ENCODE measurements at places on chromosomes 5 and 9.
A peak's percentile ranks its signal among the peaks of the same experiment; 100 is the strongest.

- no peak for DNase-seq
Measured at GRCh38 chr5:151779531-151780125, 7.9 kb downstream of the G3BP1 start.

DNA sequence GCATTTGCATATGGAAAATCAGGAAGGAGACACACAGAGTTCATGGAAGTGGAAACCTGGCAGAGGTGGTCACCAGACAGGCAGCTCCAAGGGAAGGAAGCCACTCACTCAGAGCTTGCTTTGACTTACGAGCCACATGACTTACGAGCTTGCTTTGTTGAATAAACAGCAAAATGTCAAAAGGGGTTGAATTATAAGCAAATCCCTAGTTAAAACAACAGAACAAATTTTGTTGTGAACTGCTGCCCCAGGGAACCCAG lies 164.3 kb downstream of the SYK start:
- no peak for DNase-seq

DNA sequence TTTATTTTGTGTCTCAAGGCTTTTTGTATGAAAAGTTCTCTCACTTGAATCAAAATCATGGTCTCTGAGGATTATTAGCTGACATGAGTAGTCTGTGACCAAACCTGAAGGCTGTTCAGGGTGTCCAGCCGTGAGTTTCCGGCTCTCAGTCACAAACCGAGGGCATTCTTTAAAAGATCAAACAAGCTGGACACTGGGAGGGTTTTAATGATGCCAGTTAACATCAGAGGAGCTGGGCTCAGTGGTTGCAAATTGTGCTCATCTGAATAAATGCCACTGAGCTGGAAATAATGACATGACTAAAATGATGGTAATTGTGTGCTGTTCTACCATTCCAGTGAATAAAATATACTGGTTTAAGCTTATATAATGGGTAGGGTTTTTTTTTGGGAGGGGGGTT lies 153.1 kb downstream of the FOCAD start:
- no peak for DNase-seq

- no peak for DNase-seq
Measured at GRCh38 chr5:145948921-145949320, 12.5 kb downstream of the SH3RF2 start.

GRCh38 chr9:36450110-36450732 lies 50.2 kb upstream of the RNF38 start:
- peak; percentile 79 for DNase-seq

GRCh38 chr5:92927291-92927778 lies 653.7 kb downstream of the NR2F1-AS1 start:
- no peak for DNase-seq

- no peak for DNase-seq
Measured at GRCh38 chr5:109682383-109682782, 7.3 kb upstream of the MAN2A1 start.

- no peak for DNase-seq
Measured at GRCh38 chr9:33187519-33188218, 20.5 kb upstream of the B4GALT1 start.

GRCh38 chr5:83362526-83362925 lies 109.0 kb upstream of the VCAN start:
- no peak for DNase-seq

GRCh38 chr5:174338185-174339010 lies 292.9 kb downstream of the NSG2 start:
- peak; percentile 5 for DNase-seq

GRCh38 chr5:76622076-76622475 lies 1.1 kb downstream of the F2RL2 start:
- DNase-seq: no peak

- DNase-seq: no peak
Measured at GRCh38 chr5:133309984-133310621, 258.3 kb downstream of the HSPA4 start.

DNA sequence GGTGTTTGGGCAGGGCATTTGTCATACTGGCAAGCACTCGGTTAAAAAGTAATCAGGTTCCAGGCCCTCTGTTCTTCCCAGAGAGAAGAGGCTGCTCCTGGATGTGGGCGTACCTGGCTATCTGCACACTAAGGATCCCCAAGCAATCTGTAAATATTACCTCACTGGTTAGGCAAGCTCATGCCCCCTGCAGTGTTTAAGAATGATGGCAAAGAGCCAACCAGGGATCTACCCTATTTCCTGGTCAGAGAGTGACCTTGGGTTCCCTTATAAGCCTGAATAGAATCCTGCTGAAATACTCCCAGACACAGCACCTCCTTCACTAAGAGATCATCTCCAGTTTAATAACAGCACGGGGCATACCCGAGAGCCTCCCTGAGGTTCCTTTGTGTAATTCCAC lies 181.2 kb downstream of the PIK3R1 start:
- DNase-seq: no peak

DNA sequence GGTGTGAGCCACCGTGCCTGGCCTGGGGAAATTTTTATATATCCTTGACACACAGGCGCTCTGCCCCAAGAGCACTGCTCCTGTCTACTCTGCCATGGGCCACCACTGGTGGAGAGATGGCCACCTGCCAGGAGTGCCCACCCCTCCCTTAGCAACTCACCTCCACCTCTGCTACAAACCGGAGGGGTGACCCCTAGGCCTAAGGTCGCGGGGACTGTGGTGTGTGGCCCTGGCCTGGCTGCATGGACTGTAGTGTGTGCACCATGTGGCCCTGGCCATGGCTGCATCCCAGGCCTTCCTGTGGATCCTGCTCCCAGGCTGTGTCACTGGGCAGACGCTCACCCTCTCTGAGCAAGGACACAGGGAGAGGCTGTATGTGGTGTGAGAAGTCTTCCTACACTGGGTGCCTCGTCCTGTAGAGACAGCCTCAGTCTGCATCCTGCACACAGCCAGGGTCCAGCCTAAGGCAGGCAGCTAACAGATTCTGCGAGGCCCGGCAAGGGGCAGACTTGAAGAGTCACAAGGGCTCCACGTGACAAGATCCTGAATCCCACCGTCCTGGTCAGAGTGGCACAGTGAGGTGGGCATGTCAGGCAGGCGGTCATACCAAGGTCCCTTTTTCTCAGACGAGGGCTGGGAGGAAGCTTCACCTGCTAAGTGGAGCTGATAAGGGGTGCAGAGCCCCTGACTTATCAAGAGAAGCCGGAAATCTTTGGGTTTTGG lies 10.3 kb downstream of the NINJ1 start:
- DNase-seq: no peak

- no peak for DNase-seq
Measured at GRCh38 chr5:6246820-6247437, 131.4 kb downstream of the MED10 start.

- no peak for DNase-seq
Measured at GRCh38 chr5:132595624-132596023, 38.8 kb downstream of the RAD50 start.

DNA sequence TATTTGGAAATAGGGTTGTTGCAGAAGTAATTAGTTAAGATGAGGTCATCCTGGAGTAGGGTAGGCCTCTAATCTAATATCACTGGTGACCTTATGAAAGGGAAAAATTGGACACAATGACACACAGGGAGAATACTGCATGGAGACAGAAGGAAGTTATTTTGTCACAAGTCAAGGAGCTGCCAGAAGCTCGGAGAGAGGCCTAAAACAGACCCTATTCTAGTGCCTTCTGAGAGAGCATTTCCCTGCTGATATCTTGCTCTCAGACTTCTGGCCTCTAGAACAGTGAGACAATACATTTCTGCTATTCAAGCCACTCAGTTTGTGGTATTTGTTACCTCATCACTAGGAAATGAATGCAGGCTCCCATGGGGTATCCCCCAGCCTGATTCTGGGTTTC lies 332.9 kb downstream of the CSNK1G3 start:
- no peak for DNase-seq

DNA sequence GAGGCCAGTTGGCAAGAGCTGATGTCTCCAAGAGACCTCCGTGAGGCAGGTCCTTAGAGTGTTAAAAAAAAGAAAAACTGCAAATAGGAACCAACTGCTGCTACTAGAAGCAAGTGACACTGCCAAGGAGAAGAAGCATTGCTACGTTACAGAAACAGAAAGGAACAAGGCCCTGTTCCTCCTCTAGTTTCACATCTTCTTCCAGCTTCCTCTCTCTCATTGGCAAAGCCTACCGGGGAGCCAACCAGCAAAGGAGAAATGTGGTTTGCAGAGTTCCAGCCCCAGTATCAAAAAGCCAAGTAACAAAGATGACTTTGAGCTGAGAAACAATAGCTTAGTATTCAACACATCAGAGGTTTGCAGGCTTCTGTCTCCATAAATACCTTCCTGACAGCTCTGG lies 145.9 kb downstream of the PRELID2 start:
- DNase-seq: no peak

DNA sequence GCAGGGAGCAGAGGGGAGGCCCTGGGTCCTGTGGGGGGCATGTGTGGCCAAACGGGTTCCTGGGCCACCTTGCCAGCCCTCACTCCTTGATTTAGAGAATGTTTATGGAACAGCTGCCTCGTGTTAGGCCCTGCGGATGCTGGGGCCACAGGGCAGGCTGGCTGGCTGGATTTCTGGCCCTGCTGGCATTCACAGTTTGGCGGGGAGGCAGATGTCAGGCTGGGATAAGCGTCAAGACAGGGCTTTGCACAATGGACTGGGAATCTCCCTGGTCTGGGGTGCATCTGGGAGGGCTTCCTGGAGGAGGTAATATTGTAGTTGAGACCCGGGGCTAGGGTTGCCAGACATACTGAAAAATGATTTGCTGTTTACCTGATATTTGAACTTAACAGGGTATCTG lies 13.8 kb downstream of the NCS1 start:
- no peak for DNase-seq

DNA sequence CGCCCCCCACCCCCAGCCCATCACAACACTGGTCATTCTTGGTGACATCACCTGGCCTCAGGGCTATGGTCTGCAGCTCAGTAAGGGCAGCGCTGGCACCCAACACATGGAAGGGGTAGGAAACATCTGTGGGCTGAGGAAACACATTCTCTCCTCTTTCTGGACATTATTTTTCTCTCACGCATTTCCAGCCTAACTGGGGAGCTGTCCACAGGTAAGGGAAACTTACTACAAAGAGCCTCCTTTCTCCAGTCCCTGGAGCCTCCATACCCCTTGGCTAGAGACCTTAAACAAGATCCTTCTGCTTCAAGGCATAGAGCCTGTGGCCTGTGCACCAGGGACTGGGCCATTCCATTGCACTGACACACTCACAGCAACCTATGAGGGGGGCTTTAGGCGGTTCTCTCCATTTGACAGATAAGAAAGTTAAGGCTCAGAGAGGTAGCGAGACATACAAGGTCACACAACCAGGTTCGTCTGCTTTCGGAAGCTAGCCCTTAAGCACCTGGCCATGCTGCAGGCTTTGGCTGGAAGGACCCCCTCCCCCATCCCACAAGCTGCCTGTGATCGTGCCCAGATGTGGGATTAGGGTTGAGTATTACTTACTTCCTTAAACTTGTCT lies 40.7 kb downstream of the CXXC5 start:
- no peak for DNase-seq

DNA sequence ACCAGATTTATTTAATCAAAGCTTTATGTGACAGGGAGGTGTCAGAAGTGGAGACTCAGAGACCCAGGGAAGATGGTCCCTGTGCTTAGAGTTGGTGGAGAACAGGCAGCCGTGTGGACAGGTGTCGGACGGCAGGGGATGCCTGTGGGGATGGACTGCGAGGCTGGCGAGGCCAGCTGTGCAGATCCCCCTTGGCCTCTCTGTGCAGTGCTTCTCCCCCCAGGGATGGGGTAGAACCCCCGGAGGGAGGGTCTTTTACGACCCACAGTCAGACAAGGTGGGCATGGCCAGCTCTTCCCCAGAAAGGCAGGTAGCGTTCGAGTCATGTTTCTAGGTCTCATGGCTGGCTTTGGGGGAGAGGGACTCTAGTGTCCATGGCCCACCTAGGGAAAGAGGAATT lies 4.7 kb upstream of the SLC2A6 start:
- no peak for DNase-seq

- no peak for DNase-seq
Measured at GRCh38 chr9:112050544-112051475, 124.3 kb downstream of the SUSD1 start.

DNA sequence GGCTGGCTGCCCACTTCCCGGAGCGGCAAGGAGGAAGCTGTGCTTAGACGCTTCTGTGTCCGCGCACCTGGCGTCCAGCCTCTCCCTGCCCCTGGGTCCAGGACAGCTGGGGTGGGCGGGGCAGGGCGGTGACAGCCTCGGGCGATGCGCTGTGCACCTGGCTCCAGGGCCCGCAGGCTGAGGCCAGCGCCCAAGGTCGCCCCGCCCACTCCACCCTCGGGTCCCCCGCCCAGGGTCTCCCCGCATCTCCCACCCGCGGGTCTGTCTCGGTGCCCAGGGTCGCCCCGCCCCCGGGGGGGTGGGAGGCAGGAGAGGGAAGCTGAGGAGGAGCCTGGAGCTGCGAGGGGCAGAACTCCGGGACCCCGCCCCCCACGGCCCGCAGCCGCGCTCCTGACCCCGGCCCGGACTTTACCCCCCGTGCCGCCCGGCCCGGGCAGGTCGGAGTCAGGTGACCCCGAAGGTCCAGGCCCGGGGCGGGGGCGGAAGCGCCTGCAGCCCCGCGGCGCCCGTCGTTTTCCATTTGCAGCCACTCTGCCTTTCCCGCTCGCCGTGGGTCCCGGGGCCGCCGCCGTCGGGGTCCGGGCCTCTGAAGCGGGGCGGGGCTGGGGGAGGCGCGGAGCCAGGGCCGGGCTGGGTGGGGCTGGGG lies at the start of gene ENTPD8:
Gene ENTPD8 (minus strand): TSS at position 69 of the 646 bp plus-strand sequence. CDS start 3,072 bp downstream, outside the sequence.
- DNase-seq: no peak

- DNase-seq: no peak
Measured at GRCh38 chr9:137382444-137383080, 40.4 kb downstream of the EXD3 start.

DNA sequence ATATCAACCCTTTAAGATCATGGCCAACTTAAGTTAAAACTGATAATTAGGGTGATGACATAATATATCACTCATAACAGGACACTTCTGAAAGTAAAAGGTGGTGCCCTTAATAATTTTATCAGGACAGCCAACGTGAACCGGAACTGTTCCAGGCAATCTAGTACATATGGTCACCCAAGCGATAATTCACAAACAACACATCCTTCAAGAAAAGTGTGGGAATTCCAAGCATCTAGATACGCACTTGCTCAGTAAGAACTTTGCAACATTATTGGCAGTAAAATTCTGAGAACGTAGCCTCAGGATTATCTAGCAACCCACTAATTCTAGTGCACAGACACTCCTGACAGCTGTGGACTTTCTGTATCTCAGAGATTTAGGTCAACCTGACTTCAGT lies 85.7 kb downstream of the ALDH7A1 start:
- DNase-seq: no peak

DNA sequence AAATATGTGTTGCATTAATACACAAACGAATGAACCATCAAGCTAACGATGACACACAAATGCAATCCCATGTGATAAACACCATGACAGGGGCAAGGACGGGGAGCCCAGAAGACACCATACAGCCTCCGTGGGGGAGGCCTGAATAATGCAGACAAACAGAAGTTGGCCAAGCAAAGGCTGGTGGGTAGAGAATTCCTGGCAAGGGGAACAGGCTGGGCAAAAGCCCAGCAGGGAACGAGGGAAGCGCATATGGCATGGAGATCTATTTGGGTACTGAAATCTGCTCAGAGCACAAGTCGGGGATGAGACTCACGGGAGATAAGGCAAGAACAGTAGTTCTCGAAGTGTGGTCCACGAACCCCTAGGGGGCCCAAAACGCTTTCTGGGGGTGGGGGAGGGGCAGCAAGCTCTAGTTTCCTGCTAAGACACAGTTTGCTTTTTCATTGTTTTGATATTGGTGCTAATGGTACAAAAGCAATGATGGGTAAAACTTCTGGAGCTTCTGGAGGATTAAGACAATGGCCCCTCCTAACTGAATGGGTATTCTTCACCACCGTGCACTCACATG lies 42.9 kb upstream of the FBXW11 start:
- DNase-seq: no peak
